Inflammatory macrophage treated with lipopolysaccharide for 1 hour (primary cell): ENCODE measurements at places on chromosomes 12 and 14.

DNA sequence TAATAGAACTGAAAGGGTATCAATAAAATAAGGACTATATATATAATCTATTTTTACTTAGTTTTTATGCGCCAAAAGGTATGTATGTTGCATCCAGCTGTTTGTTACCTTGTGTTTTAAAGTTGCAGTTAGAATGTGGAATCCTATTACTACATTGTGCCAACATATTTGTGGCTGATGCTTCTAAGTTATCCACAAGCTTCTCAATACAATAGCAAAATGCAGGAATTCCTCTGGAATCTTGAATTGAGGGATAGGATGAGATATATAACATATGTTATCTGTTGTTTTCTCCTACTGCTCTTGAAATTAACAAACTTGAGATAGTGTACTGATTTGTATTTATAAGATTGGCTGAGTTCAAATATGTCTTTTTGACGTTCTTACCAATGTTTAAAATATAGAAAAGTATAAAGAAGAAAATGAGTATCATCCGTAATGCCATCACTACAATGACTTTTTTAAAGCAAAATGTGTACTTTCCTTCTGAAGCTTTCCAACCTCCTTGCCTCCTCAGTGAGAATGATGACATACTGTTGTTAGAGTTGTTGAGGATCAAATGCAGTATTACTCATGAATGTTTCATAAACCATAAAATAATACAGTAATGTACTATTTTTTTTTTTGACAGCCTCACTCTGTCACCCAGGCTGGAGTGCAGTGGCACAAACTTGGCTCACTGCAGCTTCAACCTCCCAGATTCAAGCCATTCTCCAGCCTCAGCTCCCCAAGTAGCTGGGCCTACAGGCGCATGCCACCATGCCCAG lies 6.6 kb downstream of the RAP1B start:
- peak; percentile 54 for DNase-seq

GRCh38 chr14:87529081-87529480 lies 463.9 kb downstream of the GALC start:
- DNase-seq: no peak

DNA sequence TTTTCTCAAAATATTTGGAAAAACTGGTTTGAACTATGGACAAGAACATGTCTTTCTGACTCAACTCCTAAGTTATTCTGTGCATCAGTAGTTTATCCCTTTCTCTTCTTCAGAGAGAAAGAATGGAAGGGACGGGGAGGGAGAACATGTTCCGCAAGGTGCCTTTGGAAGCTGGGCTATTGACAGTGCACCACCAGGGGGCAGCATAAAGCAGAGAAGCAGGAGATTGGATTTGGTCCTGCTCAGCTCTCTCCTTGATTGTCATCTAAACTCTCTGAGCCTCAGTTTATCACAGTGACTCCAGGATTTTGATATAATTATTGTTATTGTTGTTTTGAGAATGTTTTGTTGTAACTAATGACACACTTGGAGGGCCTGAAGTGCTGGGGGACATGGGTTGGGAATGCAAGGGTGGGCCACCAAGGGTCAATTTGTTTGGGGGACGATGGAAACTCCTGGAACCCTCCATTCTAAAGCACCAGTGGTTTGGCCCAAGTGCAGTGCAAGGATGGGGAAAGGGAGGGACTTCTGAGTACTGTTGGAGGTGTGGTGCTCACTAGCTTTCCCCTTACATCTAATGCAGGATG lies 45.3 kb upstream of the ANO6 start:
- DNase-seq: peak; percentile 92

DNA sequence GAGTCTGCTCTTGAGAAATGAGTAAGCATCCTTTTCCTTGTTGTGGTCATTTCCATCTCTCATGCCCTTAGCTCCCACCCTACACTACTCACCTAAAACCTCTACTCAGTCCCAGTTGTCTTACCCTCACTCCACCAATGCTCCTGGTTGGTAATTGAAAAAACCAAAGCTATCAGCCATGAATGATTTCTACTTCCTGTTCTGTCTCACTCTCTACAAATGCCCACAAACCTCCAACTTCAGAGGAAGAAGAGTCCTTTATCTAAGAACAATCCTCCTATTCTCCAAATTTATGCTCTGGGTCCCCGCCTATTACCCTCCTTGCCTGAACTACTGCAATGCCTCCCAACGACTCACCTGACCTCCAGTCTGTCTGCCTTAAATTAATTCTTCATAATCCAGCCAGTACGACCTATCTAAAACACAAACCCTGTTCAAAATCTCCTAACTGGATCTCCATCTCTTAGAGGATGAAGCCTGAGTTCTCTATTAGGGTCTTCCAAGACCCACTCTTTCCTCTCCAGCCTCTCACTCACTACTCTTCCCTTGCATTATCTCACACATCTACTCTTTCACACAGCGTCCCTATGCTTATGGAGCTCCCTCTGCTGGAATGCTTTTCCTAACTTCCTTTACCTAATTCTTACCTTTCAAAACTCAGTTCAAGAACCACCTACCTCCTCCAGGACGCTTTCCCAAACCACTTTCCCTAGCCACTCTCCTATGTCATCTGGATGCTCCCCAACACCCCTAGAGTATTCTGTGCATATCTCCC lies 2.2 kb downstream of the DHRS1 start:
- no peak for DNase-seq

- no peak for DNase-seq
These were observed 11.0 kb downstream of the ACADS start for GRCh38 chr12:120736404-120737331.

- DNase-seq: no peak
These were observed 72.2 kb downstream of the ADCK1 start for GRCh38 chr14:77872152-77872551.

- DNase-seq: no peak
These were observed 372.7 kb downstream of the IPO8 start for GRCh38 chr12:30323008-30323407.

GRCh38 chr14:76736514-76736913 lies 24.8 kb upstream of the VASH1 start:
- DNase-seq: no peak

DNA sequence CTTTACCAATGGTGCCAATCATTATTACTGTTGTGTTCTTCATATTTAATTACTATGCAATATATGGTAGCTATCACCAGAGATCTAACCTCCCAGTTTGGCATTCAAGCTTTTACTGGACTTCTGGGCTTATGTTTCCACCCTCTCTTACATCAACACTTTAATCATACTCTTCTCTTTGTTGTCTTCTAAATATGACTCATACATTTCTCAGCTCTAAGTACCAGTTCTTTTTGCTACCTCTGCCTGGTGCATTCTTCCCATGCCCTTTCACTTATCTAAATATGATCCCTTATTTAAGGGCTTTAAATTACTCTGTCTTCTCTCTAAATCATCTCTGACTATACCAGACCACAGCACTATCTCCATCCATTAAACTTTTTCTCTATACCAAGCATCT lies 246.1 kb upstream of the CCDC196 start:
- DNase-seq: no peak

DNA sequence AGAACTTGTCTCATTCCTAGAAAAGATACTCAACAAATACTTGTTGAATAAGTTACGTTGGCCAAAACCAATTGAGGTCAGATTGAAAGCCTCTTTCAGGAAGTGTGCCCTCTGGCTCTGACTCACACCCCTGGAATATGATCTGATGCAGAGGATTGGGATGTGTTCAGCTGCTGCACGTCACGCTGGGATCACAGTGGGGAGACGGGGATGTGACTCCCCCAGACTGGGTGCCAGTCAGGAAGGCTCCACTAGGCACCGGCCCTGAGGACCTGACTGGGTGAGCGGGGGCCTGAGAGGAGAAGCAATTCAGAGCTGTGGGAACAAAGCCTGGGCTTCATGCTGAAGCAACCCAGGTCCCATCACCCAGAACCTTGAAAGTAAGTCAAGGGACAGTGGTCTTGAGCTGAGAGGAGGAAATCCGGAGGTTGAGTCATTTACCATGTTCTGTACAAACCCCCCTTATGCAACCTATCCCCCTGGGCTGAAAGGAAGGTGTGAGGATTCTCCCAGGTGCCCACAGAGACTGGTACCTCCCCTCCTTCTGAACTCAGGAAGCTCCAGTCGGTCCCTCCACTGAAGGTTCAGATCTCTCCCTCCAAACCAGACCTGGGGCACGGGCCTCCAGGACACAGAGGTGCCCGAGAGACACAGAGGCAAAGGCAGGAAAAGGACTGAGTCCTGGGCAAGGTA lies 3.9 kb downstream of the CEBPE start:
- DNase-seq: peak; percentile 77

DNA sequence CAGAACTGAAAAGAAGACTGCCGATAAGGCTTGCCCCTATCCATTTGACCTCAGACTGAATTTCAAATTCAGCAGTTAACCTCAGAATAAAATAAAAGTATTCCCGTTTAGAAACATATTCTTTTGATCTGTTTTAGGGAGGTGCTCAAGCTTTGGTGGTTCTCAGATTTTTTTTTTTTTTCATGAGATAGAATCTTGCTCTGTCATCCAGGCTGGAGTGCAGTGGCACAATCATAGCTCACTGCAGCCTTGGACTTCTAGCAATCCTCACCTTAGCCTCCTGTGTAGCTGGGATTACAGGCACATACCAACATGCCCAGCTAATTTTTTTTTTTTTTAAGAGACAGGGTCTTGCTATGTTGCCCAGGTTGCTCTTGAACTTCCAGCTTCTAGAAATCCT lies 15.5 kb downstream of the AEBP2 start:
- no peak for DNase-seq

DNA sequence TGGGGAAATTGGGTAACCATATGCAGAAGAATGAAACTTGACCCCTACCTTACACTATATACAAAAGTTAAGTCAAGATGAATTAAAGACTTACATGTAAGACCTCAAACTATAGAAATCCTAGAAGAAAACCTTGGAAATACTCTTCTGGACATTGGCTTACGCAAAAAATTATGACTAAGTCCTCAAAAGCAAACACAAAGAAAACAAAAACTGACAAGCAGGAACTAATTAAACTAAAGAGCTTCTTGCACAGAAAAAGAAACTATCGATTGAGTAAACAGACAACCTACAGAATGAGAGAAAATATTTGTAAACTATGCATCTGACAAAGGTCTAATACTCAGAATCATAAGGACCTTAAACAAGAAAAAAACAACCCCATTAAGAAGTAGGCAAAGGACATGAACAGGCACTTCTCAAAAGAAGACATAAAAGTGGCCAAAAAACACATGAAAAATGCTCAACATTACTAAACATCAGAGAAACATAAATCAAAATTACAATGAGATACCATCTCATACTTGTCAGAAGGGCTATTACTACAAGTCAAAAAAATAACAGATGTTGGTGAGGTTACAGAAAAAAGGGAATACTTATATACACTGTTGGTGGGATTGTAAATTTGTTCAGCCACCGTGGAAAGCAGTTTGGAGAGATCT lies 37.0 kb upstream of the CFAP54 start:
- no peak for DNase-seq

GRCh38 chr12:98256830-98257229 lies 258.6 kb upstream of the TMPO start:
- DNase-seq: no peak

DNA sequence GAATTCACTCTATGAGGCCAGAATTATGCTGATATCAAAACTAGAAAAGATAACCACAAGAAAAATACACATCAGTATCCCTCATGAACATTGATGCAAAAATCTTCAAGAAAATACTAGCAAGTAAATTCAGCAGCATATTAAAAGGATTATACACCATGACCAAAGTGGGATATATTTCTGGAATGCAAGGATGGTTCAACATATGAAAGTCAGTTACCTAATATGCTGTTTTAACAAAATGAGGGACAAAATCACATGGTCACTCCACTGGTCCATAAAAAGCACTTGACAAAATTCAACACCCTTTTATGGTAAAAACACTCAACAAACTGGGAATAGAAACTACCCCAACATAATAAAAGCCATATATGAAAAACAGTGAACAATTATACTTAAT lies 40.3 kb downstream of the TECPR2 start:
- no peak for DNase-seq

DNA sequence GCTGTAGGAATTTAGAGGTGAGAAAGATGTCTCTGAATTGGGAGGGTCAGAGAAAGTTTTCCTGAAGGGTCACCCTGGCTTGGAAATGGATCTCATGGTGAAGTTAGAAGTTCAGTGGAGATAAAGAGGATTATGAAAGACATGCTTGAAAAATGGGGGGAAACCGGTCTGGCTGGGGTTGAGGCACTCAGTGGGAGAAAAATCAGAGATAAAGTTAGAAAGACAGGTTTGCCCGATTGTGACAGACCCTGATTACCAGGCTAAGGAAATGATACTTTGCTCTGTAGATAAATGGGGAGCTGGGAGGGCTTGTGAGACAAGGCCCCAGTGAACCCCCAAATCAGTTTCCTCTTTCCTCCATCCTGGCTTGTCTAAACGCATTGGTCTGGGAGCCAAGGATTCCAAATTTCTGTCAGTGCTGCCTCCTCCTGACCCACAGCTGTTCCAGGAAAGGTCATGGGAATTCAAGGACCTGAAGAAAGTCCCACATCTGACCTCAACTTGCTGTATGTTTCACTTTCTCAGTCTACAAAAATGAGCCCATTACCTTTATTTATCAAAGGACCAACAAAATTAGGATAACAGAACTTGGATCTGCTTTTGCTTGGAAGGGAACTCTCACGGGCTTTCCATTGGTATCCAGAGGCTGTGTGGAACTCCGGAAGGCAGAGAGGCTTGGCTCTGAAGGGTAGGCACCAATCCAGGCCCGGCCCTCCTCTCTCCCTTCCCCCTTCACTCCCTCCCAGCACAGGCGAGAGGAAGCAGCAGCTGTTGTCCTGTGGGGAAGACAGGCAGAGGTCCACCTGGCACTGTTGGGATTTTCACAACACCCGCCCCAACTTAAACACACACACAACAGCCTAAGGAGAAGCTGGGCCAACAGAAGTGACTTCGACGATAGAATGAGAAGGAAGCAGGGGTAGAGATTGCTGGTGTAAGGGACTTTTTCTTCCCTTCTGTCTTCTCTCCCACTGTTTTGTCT lies 3.4 kb upstream of the RNASE7 start:
- no peak for DNase-seq

DNA sequence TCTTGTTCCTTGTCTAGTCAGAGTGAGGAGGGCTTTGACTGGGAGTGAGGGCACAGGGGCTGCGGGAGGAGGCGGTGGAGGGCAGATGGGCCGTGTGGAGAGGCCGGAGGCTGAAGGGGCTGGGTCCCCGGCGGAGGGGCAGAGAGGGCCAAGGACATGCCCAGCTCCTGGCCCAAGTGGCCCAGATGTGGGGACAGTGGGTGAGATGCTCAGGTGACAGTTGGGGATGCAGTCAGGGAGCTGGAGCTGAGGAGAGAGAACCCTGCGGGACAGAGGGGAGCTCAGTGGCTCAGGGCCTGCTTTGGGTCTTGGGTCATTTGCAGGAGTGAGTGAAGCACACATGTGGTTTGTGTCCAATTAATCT lies 26.5 kb upstream of the PLD4 start:
- DNase-seq: no peak

DNA sequence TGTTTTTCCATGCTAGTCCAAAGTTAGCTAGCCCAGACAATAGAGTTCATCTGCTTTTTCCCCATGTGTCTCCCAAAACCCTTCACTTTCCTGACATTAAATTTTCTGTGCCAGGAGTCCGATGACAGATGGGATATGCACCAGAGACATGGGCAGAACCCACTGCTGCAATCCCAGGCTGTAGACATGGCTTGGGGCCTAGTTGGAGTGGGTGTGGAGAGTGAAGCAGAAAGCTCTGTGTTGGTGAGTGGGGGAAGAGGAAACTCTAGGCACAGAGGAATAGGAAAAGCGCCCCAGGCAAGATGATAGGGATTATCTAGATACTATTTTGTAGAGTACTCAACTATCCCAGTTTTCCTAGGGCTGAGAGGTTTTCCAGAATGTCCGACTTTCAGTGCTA lies 4.8 kb upstream of the KRT74 start:
- no peak for DNase-seq
